ENCODE measurements at places on chromosomes 1 and 21. TPM values are rescaled to one million over a fixed set of nuclear protein-coding genes. Genes with fewer than 3 reads are reported as not detected.

LCE1C gene
- total RNA-seq, result not detected

FAM72D gene
- total RNA-seq, result 0.72 TPM

TNFRSF9 gene
- 0.72 TPM for total RNA-seq

IGSF21 gene
- total RNA-seq, result not detected

NR5A2 gene
- total RNA-seq, result under 0.01 TPM

DMBX1 gene
- total RNA-seq, result not detected

GRCh38 chr1:221728037-221728505 lies 13.8 kb downstream of the DUSP10 start:
- DNase-seq, result no peak

DNA sequence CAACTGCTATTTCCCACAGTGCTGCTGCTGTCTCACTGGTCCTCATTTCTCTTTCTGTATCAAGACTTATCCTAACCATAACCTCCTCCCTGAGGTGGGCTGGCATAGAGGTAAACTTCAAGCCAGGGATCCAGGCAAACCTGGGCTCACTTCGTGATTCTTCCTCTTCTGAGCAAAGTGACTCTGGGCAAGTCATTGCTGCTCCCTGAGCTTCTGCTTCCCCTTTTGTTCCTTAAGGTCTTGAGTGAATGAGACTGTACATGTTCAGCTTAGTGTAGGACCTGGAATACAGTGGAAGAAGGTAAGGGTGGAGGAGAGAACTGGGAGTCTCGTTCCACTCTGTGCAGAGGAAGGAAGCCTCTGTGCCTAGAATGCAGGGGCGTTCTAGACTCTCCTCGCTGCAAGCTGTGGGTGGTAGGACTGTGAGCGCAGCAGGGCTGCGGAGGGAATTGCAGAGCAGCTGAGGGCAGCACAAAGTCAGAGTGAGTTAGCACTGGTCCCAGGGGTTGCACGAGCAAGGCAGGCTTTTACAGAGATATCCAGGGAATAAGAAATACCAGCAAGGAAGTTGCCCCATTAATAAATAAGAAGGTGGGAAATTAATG lies 11.4 kb upstream of the ERI3 start:
- DNase-seq, result no peak

- DNase-seq, result peak; percentile 30
These were observed 15.7 kb downstream of the TMEM81 start for GRCh38 chr1:205068457-205069040.

DNA sequence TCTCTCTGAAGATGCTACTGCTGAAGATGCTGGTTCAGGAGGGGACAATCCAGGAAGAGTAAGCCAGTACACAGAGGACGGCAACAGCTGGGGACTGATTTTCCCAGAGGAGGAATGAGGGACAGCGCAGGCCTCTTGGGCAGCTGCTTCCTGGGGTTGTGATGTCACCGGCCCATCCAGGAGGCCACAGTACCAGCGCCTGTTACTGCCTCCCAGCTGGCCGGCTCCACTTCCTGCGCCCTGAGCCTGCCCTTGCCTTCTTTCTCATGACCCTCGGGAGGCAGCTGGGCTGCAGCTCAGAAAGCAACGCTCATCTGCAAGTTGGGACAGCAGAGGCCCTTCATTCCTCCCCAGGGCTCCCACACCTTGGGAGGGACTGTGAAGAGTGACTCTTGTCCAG lies 21.9 kb upstream of the ID3 start:
- DNase-seq, result peak; percentile 96

GRCh38 chr1:222706815-222707214 lies 5.5 kb downstream of the AIDA start:
- no peak for DNase-seq

- no peak for DNase-seq
These were observed 9.8 kb upstream of the PHTF1 start for GRCh38 chr1:113768916-113769600.

DNA sequence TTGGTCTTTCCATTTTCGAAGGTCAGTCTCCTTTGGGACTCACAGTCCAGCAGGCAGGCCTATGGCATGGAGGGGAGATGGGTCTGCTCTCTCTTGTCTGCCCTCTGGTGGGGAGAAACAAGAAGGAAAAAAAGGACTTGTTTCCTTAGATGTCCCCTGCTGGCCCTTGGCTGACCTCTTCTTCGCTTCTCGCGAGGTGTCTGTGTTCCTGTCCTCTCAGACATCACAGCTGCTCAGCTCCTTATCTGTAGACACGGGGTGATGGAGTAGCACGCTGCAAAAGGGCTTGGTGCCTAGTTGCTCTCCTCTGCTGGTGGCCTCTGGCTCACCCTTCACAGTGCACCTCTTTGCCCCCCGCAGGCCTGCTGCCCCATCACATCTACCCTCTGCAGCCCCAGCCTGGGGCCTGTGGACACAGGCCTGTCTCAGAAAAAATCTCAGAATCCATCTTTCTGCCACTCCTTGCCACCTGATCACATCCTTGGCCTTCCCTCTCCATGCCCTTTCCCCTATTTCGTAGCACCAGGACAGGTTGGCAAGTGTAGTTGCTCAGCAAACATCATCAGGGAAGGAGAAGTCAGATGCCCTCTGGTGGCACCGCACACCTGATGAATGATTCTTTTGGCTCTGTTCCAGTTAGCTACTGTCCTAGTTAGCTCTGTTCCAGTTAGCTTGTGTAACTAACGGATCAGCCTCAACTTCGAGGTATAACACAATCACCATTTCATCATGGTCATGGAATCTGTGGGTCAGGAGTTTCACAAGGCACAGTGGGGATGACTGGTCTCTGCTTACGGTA lies 18.7 kb upstream of the AK2 start:
- DNase-seq, result peak; percentile 87

DNA sequence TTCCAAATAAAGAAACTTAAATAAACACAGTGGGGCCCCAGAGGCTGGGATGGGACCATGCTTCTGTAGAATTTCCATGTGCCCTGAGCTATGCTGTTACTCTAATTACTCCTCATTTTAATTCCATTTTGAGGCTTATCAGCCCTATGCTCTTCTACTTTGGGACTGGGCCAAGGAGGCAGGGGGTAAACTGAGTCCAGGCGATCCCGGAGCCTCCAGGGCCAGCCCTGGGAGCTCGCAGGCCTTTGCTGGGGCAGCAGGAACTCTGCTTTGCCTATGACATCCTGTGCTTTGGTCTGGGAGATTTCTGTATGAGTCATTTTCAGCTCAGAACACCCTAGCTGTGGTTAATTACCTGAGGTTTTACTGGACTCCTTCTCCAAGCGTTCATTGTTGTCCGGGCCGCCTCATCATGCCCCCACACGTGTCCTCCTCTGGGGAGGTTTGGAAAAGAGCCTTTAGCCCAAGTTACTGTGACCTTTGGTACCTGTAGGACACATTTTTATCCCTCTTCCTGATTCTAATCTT lies 95.7 kb downstream of the RHOU start:
- DNase-seq, result peak; percentile 65

DNA sequence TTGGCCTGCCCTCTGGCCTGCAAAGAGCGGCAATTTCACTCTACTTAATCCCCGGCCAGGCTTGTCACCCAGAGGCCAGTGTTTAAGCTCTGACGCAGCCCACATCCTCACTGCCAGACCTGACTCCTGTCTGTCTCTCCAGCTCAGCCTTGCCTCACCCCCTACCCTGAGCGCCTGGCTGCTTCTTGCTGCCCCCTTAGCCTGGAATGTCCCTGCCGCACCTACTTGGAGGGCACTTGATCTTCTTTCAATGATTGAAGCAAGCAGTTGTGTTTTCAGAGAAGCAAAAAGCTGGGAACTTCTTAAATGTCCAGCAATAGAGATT lies 87.4 kb upstream of the ZBTB40 start:
- DNase-seq, result no peak

GRCh38 chr1:115182012-115182715 lies 92.9 kb upstream of the TSPAN2 start:
- no peak for DNase-seq

GRCh38 chr1:183200451-183200850 lies 14.4 kb downstream of the LAMC2 start:
- no peak for DNase-seq

DNA sequence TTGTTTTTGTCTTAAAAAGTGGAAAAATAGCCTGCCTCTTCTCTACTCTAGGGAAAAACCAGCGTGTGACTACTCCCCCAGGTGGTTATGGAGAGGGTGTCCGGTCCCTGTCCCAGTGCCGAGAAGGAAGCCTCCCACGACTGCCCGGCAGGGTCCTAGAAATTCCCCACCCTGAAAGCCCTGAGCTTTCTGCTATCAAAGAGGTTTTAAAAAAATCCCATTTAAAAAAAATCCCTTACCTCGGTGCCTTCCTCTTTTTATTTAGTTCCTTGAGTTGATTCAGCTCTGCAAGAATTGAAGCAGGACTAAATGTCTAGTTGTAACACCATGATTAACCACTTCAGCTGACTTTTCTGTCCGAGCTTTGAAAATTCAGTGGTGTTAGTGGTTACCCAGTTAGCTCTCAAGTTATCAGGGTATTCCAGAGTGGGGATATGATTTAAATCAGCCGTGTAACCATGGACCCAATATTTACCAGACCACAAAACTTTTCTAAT lies 35.0 kb upstream of the TDRD10 start:
- no peak for DNase-seq

GRCh38 chr1:210397252-210397651 lies 68.5 kb downstream of the HHAT start:
- DNase-seq, result peak; percentile 59

DNA sequence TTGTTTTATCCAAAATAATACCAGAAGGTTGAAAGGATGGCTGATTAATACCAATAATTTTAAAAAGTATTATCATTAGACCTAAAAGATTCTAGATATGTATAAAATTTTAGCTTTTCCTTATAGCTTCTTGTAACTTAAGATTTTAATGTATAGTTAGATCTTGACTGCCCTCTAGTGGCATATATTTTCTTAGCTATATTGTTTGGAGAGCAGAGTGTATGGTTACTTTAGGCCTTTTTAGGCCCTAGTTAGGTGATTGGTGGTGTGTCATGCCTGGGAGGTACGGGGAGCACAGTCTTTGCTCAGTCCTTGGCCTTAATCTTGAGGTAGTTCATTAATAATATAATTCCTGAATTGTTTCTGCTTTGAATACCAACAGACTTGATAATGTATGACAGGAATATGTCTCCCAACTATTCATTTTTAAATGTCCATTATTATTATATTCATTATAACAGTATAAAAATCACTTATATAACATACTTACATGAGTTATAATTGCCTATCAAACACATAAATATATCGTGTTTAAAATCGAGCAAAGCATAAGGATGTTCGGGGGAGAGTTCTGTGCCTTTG lies 328.4 kb downstream of the ZP4 start:
- peak; percentile 69 for DNase-seq

- DNase-seq, result no peak
These were observed 90.7 kb downstream of the ARHGEF10L start for GRCh38 chr1:17630048-17630830.

- DNase-seq, result peak; percentile 51
These were observed 1.6 kb upstream of the CLSTN1 start for GRCh38 chr1:9825093-9826074.

DNA sequence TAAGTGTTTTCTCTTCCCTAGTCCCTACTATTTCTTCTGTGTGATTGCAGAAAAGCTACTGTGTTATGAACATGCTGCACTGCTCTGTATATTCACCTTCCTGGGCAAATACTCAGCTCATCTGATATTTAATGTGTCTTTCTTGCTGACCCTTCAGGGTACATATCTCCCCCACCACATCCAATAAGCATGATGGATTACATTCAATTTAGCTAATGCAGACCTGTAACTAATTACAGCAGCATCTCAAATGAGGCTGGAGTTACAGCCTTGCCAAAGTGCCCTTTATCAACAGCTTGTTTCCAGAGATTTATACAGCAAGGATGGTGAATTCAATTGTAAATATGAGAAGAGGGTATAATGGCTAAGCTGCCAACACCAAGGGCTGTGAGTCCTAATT lies 144.0 kb downstream of the KCNH1 start:
- no peak for DNase-seq

- no peak for DNase-seq
These were observed 29.9 kb downstream of the TTF2 start for GRCh38 chr1:117089996-117090395.

DNA sequence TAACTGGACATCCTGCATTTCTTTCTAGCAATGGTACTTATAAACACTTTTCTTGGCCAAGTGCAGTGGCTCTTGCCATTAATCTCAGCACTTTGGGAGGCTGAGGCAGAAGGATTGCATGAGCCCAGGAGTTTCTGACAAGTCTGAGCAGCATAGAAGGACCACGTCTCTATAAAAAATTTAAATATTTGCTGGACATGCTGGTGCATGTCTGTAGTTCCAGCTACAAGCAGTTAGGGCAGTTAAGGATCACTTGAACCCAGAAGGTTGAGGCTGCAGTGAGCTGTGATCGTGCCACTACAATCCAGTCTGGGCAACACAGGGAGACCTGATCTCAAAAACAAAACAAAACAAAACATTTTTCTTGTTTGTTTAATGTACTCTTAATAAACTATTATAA lies 434.0 kb downstream of the PLA2G4A start:
- no peak for DNase-seq

GRCh38 chr1:99305626-99306025 lies 41.3 kb downstream of the PLPPR4 start:
- peak; percentile 41 for DNase-seq
